ENCODE measurements at places on chromosomes 13 and 19.

GRCh38 chr19:46408664-46409039, 4.7 kb downstream of the CCDC8 start:
- no peaks in the 10 kb centered on the region for H3K36me3 ChIP-seq
- H3K4me3 ChIP-seq = no peak overlapping the region
- H3K4me1 ChIP-seq = peaks cover 29% of the 10 kb centered on the region
- no peak for ATAC-seq

GRCh38 chr13:113947311-113948033, 26.4 kb downstream of the C13orf46 start:
- no peaks in the 10 kb centered on the region for H3K27me3 ChIP-seq
- no peak for ATAC-seq
- peaks cover 40% of the 10 kb centered on the region for H3K4me1 ChIP-seq
- no peak overlapping the region for H3K4me3 ChIP-seq
- H3K27ac ChIP-seq = peak overlapping the region; percentile 61
- H3K36me3 ChIP-seq = no peaks in the 10 kb centered on the region

DNA sequence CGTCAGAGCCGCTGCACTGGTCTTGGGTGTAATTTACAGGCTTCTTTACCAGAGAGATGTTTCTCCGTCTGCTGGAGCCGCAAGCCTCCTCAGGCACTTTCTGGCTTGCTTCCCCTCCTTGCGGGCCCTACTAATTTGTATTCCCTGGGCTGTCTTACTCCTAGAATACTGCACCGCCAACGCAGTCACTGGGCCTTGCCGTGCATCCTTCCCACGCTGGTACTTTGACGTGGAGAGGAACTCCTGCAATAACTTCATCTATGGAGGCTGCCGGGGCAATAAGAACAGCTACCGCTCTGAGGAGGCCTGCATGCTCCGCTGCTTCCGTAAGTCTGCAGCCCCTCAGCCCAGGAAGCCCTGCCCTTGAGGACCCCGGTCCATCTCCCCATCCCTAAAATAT, 14.1 kb upstream of the C19orf33 start:
- H3K36me3 ChIP-seq = peaks cover 79% of the 10 kb centered on the region
- ATAC-seq = no peak
- H3K27ac ChIP-seq = no peak overlapping the region
- H3K4me1 ChIP-seq = no peaks in the 10 kb centered on the region
- no peak overlapping the region for H3K4me3 ChIP-seq

DNA sequence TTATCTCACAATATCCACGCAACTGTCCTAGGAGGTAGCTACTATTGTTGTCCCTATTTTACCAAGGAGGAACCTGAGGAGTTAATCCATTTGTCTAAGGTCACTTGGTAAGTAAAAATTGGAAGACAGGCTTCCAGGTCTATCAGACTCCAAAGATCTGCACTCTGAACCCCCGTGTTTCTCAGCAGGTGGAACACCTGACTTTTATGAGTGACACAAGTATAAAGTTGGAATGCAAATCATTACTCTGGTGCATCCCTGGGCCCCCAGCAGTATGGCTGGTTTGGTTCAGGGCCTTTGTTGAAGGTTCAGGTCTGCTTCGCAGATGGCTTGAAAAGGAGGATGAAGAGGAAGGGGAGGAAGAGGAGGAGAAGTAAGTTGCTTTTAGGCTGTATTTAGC, 46.0 kb downstream of the RGCC start:
- H3K4me3 ChIP-seq = no peak overlapping the region
- H3K27ac ChIP-seq = peak overlapping the region; percentile 16
- ATAC-seq = no peak
- H3K27me3 ChIP-seq = no peaks in the 10 kb centered on the region

- no peak for ATAC-seq
- H3K27me3 ChIP-seq = no peaks in the 10 kb centered on the region
- H3K36me3 ChIP-seq = peaks cover 56% of the 10 kb centered on the region
- peaks cover 8% of the 10 kb centered on the region for H3K4me1 ChIP-seq
Measured at GRCh38 chr19:21839976-21840375, 4.0 kb upstream of the ZNF43 start.

DNA sequence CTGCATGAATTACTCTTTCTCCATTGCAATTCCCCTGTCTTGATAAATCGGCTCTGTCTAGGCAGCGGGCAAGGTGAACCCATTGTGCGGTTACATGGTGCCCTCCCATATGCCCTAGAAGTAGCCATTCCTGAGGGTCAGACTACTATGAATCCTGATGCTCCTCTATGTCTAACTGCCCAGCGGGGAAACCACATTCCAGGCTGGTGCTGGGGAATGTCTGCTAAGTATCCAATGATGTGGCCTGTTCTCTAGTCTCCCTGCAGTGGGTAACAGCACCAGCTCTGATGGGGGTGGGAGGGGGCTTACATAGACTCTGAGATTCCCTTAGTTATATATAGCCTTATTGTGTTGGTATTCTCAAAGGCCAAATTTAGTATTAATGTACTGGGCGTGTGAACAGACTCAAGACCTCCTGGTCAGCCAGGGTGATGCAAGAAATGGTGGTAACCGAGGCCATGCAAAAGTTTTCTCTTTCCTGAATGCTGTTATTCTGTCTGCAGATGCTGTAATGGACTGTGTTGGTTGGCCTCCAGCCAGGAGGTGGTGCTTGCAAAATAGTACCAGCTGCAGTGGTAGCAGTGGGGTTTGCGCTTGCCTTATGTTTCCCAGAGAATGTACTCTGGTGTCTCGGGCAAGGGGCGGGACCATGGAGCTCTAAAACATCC, 564.8 kb upstream of the SLITRK1 start:
- no peak for ATAC-seq
- no peaks in the 10 kb centered on the region for H3K4me1 ChIP-seq
- no peaks in the 10 kb centered on the region for H3K27me3 ChIP-seq
- no peak overlapping the region for H3K4me3 ChIP-seq
- no peak overlapping the region for H3K27ac ChIP-seq

DNA sequence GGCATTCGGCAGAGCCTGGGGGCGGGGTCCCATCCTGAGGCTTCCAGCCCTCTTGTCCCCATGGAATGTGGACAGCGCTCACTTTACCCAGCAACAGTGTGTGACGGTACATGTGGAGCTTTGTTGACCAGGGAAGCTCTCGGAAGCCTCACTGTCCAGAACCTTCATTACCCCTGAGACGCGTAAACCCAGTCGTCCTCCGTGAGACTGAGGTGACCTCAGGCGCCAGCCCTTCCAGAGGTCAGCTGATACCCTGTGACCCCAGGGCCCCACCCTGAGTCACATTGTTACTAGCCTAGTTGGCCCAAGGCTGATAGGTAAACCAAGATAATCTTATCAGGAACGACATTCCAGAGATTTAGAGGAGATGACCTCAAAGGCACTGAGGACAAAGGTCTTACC, 10.2 kb upstream of the TMEM160 start:
- H3K4me3 ChIP-seq = no peak overlapping the region
- ATAC-seq = no peak
- H3K27me3 ChIP-seq = no peaks in the 10 kb centered on the region
- H3K36me3 ChIP-seq = peaks cover 3% of the 10 kb centered on the region

DNA sequence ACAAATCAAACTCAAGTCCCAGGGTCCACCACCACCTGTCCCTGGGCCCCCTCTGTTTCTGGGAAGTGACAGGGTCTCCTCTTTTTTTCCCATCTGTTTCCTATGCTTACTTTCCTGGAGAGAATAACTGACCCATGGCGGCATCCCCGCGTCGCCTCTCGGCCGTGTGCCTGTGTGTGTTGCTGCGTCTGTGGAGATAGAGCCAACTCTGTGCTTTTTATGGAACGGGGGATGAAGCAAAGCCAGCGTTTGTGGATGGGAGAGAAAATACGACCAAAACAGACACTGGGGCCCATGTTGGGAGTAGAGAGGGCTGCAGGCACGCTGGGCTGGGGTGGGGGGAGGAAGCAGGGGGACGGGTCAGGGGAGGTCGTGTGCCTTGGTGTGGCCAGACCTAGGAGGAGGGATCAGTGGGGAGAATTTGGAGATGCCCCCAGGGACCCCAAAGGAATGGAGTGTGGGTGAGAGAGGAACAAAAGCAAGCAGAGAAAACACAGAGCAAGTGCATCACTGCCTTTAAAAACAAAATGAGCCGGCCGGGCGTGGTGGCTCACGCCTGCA, 16.6 kb downstream of the PLK5 start:
- no peak for ATAC-seq
- no peaks in the 10 kb centered on the region for H3K4me1 ChIP-seq
- peaks cover 31% of the 10 kb centered on the region for H3K27me3 ChIP-seq
- no peak overlapping the region for H3K4me3 ChIP-seq
- H3K27ac ChIP-seq = no peak overlapping the region
- H3K36me3 ChIP-seq = no peaks in the 10 kb centered on the region

DNA sequence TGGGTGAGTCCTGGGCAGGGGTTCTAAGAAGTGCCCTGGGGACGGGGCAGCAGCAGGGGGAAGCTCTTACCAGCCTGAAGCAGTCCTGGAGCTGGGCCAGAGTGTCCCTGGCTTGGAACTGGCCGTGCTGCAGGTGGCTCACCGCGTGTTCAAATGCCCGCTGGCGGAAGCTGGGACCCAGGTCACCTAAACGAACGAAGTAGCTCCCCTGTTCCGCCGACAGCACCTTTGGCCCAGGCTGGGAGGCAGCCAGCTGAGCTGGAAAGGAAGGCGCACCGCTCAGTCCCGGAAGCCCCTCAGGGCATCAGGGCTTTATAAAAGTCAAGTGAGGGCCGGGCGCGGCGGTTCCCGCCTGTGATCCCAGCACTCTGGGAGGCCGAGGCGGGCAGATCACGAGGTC, 9.6 kb downstream of the PLIN4 start:
- no peak overlapping the region for H3K27ac ChIP-seq
- no peak overlapping the region for H3K4me3 ChIP-seq
- H3K36me3 ChIP-seq = peaks cover 26% of the 10 kb centered on the region
